ENCODE measurements at places on chromosomes 16 and 17. TPM values are rescaled to one million over a fixed set of nuclear protein-coding genes. Genes with fewer than 3 reads are reported as not detected.

DNA sequence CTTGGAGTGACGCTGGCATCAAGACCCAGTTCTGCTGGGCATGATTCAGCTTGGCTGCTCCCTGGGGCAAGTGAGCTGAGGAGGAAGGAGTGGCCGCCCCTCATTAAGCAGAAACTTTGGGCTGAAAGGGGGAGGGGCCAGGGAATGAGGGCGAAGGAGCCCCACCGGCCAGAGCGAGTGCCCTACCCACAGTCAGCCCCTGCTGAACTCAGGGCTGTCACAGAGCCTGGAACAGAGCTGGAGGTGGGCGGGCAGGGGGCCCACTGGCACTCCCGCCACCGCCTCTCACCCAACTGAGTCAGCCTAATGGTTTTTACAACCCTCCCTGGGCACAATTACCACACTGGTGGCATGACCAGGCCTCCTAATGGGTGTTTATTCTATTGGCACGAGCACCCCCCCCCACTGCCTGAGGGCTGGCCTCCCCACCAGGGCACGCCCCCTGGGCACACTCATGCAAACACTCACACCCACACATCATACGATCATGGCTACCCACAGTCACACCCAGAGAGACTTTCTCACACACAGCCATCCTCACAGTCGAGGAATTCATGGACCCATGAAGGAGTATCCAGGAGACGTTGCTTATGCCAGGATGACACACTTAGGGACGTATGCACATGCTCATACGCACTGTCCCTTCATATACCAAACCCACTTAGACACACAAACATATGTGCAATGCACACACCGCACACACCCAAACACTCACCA, 19.2 kb downstream of the UNC119 start:
- peak; percentile 38 for DNase-seq

DNA sequence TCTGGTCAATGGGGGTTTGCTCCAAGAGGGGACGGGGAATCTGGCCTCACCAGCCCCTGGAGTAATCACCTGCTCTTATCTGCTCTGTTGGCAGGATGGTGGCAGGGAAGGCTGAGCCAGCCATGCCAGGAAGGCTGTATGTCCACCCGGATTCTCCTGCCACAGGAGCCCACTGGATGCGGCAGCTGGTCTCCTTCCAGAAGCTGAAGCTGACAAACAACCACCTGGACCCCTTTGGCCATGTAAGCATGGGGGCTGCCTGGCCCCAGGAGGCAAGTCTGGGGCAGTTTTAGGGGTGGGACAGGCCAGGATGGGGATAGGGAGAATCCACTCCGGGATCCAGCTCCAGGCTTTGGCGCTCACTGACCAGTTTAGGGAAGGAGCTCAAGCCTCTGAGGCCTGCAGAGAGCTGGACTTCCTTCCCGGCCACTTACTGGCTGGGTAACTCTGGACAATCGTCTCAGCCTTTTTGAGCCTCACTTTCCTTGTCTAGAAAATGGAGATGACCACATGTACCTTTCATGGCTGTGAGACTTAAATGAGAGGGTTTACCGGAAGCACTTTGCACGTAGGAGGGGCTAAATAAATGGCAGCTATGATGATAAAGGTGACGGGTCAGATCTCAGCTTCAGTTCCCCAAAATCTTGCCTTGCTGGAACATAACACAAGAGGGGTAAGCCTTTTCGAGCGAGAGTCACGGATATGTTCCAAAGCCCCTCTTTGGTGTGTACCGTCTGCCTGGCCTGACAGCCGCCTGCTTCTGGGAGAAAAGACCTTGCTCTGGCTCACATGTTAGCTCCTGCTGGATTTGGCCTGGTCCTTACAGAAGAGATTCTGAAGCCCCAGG, 15.4 kb downstream of the TBX4 start:
- peak; percentile 51 for DNase-seq

DNA sequence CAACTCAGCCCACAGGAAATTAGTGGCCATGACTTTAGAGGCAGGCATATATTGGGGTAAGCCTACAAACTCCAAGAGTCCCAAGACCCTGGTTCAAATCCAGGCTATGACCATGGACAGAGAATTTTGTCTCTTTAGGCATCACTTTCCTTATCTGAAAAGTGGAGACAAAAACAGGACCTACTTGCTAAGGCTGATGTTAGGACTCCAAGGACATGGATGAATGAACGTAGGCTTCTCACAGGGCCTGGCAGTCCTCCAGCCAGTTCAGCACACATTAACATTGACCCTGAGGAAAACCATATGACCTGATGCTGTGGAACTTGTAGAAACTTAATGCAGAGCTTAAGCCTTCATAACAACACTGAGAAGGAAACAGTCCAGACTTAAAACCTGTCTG, 1.4 kb downstream of the FKBP10 start:
- DNase-seq: no peak

DNA sequence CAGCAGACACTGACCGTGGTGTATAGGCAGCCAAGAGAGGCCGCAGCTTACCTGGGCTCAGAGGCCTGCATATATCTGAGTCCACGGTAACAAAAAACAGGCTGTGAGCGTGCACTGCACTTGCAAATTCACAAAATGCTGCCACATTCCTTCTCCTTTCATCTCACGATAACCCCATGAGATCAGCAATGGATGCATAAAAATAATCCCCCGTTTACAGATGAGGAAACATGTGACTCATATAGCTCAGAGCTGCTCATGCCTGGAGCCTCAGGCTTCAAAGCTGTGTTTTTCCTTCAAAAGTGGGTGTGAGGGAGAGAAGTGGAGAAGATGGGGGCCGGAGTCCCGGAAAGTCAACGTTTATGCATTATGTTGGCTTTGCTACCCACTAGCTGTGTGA, 118.3 kb upstream of the FOXF1 start:
- no peak for DNase-seq

Gene PLLP
- total RNA-seq: 6.1 TPM

Gene LLGL2
- 21.2 TPM for total RNA-seq

Gene SMIM36
- not detected for total RNA-seq

- DNase-seq: no peak
Measured at GRCh38 chr17:47942568-47942967, 1.2 kb downstream of the PNPO start.

Gene MAFG
- 38.1 TPM for total RNA-seq

- peak; percentile 7 for DNase-seq
Measured at GRCh38 chr17:34850023-34850422, 111.2 kb downstream of the CCT6B start.

- no peak for DNase-seq
Measured at GRCh38 chr17:45391291-45391690, 41.4 kb downstream of the ARHGAP27 start.

Gene SDR42E1
- total RNA-seq: 7.8 TPM

Gene OR1G1
- total RNA-seq: not detected

- no peak for DNase-seq
Measured at GRCh38 chr16:71515026-71515425, 11.2 kb upstream of the CHST4 start.

DNA sequence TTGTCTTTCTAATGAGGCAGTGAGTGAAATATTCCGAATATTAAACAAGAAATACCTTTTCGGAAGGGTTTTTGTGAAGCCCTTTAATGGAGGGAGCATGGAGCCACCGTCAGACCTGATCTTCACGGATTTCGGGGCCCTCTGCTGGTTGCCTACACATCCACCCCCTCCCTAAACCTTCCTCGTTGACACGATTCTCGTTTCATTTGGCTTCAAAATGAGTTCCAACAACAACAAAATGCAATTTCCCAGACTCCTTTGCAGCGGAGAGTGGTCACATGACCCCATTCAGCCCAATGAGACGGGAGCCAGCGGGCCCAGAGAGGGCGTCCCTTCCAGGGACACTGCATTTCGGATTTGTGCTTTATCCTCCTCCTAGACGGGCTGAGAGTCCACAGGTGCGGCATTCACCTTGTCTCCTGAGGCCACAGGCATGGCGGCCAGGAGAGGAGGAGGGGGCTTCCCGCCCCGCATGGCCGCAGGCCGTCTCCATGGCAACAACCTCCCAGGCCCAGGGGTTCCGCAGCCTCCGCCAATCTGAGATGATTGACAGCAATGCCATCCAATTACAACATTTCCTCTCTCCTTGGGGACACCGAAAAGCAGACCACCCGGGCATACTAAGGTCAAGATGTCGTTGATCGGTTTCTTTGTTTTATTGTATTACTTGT, 259.8 kb downstream of the C16orf95 start:
- peak; percentile 27 for DNase-seq

Gene HYDIN
- total RNA-seq: not detected

Gene ST6GALNAC1
- not detected for total RNA-seq

- DNase-seq: no peak
Measured at GRCh38 chr16:81416749-81417148, 27.9 kb upstream of the CMIP start.

DNA sequence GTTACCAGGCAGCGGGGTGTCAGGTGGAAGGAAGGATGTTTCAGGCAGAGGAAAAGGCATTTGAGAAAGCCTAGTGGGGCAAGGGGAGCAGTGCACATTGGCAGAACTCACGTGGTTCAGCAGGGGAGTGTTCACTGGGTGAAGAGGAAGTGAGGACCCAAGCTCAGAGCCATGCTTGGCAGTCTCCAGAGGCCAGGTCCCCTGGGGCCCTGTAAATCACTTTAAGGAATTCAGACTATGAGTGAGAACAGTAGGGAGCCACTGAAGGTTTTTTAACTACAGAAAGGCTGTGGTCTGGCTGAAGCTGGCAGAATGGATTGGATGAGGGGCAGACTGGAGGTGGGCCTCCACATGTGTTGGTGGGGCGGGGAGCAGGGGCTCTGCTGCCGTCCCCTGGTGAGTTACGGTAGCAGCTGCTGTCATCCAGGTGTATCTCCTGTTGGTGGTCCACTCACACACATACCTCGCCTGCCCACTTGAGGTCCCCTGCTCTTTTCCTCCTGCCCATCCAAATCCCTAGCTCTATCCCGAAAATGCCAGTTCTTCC, 5.1 kb downstream of the CLEC16A start:
- peak; percentile 65 for DNase-seq

Gene CLDN9
- 0.39 TPM for total RNA-seq

Gene SALL1
- total RNA-seq: not detected

GRCh38 chr17:78774956-78775571, 7.0 kb downstream of the CYTH1 start:
- DNase-seq: peak; percentile 41

GRCh38 chr16:81758376-81758775, 20.7 kb upstream of the PLCG2 start:
- DNase-seq: peak; percentile 17

Gene TAT
- not detected for total RNA-seq

GRCh38 chr16:86497551-86498021, 12.7 kb upstream of the FOXF1 start:
- DNase-seq: no peak

DNA sequence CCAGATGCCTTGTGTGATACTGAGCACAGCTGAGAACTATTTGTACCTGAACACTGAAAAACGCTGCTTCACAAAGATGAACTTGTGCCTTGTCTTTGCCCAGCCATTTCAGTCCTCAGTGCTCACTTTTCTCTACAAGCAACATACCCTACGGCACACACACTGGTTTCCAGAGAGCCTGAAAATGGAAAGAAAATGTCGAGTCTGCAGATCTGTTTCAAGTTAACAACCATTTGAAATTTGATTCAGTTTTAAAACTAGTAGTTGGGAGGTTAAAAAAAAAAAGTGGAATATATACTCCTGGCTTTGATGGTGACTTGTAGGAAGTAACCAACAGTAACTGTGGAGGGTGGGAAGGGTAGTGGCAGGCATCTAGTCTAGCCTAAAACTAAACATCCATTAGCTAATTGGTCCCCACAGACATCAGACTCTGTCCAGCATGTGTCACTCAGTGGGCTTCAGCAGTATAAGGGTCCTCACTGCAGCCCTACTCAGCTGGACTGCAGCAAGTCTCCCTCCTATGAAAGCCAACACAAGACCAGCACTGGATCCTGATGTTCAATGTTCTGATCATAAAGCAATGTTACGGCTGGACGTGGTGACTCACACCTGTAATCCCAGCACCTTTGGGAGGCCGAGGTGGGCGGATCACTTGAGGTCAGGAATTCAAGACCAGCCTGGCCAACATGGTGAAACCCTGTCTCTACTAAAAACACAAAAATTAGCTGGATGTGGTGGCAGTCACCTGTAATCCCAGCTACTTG, 27.1 kb downstream of the ERN1 start:
- no peak for DNase-seq

- DNase-seq: peak; percentile 91
Measured at GRCh38 chr16:85524630-85525419, 88.3 kb upstream of the GSE1 start.

DNA sequence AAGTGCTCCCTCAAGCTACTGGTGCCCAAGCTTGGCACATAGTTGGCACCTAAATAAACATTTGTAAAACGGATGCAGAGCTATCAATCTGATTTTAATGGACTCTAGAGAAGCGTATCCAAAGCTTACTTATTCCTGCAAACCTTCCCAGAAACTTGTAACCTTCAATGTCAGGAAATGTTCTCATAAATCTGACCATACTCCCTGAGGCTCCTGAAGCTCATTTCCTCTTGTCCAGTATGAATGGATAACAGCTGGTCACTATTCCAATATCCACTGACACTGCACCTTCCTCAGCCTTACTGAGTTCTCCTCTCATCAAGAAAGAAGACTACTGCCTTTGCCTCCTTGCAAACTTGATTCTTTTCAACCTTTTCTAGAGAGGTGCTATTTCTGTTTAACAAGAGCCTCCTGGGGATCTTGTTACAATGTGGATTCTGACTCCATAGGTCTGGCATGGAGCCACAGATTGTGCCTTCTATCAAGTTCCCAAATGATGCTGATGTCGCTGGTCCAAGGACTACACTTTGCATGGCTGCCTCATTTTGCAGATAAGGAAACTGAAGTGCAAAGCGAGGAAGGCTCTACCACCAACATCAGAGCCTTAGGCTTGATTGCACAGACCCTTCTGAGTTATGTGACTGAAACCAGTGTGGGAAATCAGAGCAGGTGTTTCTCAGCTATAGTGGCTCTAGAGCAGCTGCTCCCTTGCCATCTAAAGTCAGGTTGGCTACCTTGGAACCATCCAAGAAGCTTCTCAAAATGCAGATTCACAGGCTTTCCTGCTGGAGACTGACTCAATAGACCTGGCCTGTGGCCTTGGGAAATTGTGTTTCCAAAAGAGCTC, 377.8 kb downstream of the SOX9 start:
- peak; percentile 23 for DNase-seq

GRCh38 chr16:53089434-53090285, 34.9 kb downstream of the CHD9 start:
- peak; percentile 85 for DNase-seq

DNA sequence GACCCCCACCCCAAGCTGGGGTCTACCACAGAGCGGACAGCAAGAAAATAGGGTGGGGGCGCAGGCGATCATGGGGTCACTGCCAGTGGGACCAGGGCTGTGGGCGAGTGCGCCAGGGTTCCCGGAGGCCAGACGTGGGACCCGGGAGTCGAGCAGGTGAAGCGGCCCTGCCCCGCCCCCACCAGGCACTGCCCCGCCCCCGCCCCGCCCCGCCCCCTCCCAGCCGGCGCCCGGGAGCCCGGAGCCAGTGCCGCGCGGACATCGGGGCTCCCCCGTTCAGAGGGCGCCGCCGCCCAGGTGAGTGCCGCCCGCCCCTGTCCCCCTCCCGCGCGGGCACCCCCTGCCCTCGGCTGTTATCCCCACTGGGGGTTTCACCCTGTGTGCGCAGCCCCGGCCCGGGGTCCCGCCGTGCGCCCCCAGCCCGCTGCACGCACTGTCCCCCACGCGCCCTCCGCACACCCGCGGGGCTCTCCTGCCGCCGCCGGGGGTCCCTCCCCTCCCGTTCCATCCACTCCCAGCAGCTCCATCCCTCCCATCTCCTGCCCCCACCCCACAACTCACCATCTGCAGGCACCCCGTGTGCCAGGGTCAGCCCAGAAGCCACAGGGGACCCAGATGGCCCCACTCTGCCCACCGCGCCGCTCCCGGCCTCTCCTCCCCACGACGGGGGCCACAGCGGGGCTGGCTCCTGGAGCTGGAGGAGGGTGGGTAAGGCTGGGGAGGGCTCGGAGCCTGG, at the start of gene SSTR5:
SSTR5 (plus strand) TSS at position 222 of the 736 bp plus-strand sequence. CDS start 6,122 bp downstream, outside the sequence.
- no peak for DNase-seq

Gene HSD17B1
- total RNA-seq: 13.0 TPM
